NCI-H1694 (cell line): ENCODE measurements at places on chromosomes 3 and 15.

DNA sequence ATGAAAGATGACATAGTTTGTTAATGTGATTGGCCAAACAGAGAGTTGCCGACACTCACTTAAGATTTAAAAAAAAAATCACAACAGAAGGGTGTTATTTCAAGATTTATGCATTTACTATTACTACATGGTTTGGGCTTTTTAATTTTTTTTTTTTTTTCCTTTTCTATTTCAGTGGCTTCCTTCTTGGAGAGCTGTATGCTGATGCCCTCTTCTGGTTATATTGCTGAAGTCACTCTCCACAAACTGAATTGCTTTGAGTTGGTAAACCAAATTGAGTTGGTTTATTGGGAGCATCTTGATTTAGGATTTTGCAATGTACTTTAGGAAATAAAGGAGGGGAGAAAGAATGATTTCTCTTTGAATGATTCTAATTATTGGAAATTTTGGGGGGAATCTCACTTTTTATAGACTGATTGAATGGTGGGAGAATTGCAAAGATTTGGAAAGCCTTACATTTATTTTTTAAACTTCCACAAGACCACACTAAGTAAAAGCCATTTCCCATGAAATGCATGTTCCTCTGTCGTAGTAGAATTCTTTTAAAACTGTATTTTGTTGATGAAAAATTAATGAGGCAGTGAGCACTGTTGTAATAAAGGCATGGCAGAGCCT, 186.6 kb upstream of the FEZF2 start:
- DNase-seq = no peak

GRCh38 chr15:35886765-35887164, 340.8 kb upstream of the DPH6 start:
- DNase-seq = no peak

- DNase-seq = no peak
These were observed 78.4 kb upstream of the RAD18 start for GRCh38 chr3:9041626-9042025.

GRCh38 chr3:132593241-132593946, 3.7 kb upstream of the ACKR4 start:
- DNase-seq = no peak

DNA sequence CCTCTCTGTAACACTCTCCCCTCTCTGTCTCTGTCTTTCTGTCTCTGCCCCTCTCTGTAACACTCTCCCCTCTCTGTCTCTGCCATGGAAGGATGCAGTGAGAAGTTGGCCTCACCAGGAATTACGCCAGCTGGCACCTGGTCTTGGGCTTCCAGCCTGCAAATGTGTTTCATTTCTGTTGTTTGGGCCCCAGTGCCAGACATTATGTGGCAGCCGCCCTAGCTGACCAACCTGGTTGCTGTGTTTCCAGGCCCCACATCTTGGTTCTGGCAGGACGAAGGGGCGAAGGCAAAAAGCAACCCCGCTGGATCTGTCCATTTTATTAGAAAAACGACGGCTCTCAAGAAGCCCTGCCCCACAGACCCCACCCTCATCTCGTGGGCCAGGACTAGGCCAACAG, 5.2 kb upstream of the ZXDC start:
- peak; percentile 18 for DNase-seq

GRCh38 chr3:159158213-159158612, 356.4 kb downstream of the MFSD1 start:
- DNase-seq = no peak

DNA sequence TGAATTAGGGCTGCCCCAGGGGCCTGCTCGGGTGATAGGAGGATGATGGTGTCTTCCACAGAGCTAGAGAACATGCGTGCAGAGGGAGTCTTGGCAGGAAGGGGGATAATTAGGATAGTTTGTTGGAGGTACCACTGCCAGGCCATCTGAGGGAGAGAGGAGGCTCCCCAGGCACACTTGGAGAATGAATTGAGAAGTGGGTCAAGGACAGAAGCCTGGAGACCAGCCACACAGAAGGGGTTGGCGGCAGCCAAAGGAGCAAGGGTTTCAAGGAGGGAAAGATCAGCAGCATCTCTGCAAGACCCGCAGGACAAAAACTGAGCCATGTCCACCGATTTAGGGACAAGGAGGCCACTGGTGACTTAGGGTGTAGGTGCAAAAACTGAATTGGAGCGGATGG, 6.9 kb downstream of the SLC28A1 start:
- no peak for DNase-seq

DNA sequence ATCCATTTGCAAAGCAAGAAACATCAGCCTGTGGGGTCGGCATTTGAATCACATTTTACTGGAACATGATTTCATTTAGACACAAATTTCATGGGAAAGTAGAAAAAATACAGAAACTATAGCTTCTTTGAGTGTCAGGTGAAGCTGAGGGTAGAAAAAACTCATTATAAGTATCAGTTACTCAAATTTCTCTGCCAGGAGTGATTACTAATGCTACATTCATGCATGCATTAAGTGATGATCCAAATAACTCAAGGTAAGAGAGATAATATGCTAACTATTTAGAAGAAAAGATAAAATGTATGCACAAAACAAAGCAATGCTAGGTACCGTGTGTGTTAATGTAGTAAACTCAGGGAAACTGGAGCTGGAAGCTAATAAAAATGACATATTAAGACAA, 406.0 kb downstream of the GAP43 start:
- DNase-seq = no peak

DNA sequence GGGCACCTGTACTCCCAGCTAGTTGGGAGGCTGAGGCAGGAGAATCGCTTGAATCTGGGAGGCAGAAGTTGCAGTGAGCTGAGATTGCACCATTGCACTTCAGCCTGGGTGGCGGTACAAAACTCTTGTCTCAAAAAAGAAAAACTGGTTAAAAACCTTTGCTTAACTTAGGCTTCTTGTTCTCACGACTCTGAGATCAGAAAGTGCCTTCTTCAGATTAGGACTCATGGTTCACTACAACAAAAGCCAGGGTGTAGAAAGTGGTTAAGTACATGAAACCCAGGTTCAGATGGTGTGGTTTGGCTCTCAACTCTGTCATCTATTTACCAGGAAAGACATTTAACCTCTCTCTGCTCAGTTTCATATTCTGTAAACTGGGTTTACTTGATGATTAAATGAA, 168.4 kb downstream of the TUSC7 start:
- DNase-seq = no peak

DNA sequence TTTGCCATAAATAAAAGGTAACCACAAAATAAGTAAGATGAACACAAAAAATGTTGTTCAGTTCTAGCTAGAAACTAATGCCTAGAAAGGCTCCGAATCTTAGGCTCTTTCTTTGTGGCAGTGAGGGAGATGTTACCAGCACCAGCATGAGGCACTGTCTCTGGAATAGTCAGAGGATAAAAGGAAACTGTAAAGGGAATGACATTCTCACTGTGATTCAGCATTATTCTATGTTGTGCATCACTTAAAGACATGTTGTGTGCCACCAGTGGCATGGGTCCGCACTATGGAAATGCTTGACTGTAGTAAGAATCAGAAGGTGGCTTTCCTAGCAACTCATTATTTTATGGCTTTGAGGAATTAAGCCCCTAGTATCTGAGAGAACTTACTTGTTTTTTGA, 70.8 kb downstream of the SEC22A start:
- DNase-seq = no peak

DNA sequence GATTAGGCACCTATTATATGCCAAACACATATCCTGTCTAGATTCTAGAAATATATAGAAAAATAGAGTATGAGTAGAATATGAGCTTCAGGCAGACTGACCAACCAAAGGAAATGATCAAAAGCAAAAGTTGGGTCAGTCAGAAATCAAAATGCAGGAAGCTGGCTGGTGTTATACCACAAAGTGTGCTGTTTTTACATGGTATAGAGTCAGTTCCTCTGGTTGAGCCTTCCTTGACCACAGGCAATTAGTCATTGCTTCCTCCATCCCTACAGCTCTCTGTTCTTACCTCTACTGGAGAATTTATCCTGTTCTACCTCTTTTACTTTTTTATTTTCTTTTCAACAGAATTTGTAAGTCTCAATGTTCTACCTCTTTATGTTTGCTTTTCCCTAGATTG, 149.8 kb downstream of the TMCO5A start:
- no peak for DNase-seq

- no peak for DNase-seq
These were observed 3.6 kb downstream of the CCRL2 start for GRCh38 chr3:46410669-46411068.

- no peak for DNase-seq
These were observed 105.2 kb upstream of the BNIP2 start for GRCh38 chr15:59794229-59794886.

GRCh38 chr3:8453153-8453552, 48.5 kb upstream of the LMCD1 start:
- DNase-seq = no peak

- no peak for DNase-seq
These were observed 300.6 kb downstream of the TLE3 start for GRCh38 chr15:69797051-69797595.

GRCh38 chr3:182115328-182116015, 403.7 kb downstream of the SOX2 start:
- no peak for DNase-seq

- no peak for DNase-seq
These were observed 146.6 kb upstream of the PEX5L start for GRCh38 chr3:180183346-180183745.

DNA sequence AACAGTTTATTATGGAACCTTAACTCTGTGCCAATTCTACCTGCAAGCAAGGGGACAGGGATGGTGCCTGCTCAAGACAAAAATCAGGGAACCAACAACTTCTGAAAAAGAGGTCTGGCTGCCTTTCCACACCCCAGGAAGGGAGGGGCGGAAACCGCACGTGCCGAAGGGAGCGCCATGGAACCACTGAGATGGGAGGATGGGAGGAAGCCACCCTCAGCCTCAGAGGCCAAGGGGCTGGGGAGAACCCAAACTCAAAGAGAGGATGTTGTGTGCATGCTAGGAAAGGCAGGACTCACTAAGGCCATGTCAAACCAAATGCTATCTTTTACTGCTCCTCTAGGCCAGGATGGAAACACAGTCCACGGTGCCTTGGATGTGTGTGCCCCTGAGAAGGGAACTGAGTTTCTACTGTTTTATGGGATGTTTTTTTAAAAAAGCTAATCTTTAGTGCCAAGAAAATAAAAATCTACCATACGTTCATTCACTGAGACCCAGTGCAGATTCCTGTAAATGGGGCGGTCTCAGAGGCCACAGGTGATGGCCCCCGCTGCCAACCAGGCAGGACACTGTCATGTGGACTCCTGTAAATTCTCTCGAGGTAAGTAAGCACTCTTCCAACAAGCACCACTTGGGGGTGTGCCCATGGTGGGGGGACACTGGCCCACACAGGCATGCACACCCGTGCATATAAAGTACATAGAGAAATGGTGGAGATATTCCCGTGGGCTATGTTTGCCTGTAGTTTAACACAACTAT, 20.5 kb downstream of the SRPRB start:
- DNase-seq = no peak

DNA sequence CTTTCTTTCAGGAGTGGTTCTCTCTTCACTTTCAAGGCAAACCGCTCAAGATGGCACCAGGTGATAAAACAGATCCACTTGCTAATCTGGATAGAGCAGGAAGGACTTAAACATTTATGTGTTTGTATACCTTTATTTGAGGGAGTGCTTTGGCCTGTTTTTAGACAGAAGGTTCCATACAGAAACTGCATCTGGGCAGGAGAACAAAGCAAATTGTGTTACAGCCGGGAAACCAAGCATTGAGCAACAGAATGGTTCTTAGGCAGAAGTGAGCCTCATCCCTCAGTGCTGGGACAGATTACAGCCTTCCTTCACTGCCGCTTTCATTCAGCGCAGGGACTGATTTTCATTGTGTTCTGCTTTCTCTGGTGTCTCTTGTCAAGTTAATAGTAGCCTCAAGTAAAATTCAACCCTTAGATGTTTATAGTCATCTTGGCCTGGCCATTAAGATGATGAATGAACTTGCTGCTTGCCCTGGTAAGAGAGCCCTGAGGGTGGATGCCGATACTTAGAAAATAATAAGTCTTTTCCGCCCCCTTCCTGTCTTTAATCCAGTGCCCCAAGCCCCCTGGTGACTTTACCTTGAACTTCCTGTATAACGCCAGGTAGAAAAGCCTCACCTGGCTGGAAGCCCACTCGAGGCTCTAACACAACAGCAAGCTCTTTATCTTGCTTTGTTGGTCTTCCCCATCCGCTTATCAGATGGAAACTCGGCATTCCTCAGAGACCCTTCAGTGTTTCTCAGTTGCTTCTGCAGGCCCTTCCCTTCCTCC, 168.0 kb upstream of the CTDSPL start:
- DNase-seq = no peak

DNA sequence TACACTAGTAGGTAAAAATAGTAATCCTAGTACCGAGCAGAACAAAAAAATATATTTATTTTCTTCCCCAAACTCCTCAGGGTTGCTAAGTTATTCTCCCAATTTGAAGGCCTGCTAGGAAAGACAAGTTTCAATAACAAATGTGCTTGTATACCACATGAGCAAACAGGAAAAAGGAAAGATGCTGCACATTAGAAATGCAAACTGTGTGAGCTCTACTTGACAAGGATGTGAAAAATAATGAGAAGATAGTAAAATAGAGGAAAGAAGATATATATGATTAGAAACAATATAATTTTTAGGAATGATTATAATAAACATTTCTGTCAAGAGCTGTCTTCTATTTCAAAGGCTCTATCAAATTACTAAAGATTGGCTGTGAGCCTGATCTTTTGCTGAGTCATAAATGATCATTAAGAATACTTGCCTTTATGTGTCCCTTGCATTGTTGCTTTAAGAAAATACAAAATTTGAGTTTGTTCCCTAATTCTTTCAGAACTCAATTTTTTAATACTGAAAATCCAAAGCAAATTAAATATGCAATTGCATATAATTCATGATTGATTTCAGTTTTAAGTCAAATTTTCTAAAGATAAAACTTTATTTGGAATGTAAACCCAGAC, 174.2 kb downstream of the NEK10 start:
- no peak for DNase-seq

- DNase-seq = no peak
These were observed 193.9 kb upstream of the UBE2E1 start for GRCh38 chr3:23611737-23612295.

GRCh38 chr3:69370156-69370883, 15.6 kb downstream of the FRMD4B start:
- DNase-seq = no peak

GRCh38 chr3:113468539-113468938, 27.2 kb upstream of the CFAP44 start:
- DNase-seq = no peak
